ENCODE measurements at places on chromosomes 4 and X.
A peak's percentile ranks its signal among the peaks of the same experiment; 100 is the strongest.

DNA sequence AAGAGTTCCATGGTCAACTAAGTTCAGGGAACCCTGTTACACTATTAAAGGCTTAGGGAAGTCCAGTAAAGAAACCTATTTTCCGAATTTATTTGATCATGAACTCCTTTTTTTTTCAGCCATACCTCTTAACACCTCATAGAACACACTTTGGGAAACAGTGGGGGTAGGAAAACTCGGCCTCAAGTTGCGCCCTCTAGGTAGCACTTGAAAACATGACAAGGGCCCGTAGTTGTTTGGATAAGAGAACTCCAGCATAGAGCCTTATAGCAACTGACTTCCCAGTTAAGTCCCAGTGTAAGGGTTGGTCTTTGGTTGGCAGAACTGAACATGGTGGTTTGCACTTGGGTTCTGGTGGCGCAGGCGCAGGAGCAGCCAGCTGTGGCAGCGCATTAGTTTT lies 14.4 kb downstream of the OGT start:
- DNase-seq: no peak

DNA sequence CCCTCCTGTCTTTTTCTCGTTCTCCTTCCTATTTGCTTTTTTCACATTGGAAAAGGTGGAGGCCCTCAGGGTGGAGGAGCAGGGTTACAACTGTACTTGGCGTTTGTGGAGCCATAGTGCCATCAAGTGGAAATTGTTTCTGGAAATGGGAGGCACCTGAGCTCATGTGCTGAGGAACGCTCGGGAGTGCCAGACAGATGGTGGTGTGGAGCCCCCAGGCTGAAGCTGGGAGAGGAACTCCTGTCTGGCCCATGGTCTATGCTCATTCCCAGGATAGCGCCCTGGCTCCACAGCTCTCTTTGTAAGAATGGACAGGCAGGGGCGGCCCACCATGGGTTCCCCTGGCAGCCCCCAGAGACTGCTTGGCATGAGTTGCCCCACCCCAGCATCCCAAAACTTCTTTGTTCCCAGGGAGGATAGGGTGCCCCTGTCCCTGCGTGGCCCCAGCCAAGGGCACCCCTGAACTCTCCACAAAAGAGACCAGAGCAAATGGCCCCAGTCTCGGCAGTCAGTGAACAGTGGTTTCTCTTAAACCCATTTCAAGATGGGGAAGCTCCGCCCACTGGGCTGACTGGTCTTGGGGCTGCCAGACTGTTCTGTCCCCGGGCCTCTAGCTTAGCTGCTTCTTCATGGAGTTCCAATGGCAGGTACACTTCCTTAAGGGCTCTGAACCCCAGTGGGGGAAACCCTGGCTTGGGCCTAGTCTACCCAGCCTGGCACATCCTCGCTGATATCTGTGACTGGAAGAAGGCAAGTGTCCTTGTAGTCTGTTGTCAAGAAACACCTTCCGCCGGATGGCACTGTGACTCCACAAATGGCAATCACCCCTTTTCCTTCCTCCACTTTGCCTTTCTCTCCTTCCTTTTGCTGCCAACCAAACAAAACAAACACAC lies 70.1 kb downstream of the NBDY start:
- DNase-seq: no peak

DNA sequence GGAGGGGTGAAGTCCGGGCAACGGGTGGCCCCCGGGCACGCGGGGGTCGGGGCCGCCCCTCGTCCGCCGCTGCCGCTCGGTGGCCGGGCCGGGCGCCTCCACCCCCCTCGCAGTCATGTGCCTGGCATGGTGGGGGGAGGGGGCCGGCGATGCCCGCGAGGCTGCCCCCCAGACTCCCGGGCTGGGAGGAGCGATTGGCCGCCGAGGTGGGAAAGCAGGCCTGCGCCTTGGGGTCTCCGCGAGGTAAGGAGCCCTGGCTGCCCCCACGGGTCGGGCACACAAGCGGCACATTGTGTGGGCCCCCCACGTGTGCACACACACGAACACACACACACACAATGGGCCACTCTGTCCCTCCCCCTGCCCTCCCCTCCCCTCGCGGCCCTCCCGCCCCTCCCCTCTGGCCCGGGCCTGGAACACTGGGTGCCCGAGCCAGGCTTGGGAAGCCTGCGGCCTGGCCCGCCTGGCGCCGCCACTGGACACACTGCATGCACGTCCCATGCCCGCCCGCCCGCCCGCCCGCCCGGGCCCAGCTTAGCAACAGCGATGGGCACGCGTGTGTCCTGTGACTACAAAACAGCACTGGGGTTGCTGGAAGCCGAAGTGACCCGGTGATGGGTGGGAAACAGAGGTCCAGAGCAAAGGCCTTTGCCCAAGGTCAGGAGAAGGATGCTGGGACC lies 1.3 kb downstream of the SLC6A8 start:
- DNase-seq: peak; percentile 27

DNA sequence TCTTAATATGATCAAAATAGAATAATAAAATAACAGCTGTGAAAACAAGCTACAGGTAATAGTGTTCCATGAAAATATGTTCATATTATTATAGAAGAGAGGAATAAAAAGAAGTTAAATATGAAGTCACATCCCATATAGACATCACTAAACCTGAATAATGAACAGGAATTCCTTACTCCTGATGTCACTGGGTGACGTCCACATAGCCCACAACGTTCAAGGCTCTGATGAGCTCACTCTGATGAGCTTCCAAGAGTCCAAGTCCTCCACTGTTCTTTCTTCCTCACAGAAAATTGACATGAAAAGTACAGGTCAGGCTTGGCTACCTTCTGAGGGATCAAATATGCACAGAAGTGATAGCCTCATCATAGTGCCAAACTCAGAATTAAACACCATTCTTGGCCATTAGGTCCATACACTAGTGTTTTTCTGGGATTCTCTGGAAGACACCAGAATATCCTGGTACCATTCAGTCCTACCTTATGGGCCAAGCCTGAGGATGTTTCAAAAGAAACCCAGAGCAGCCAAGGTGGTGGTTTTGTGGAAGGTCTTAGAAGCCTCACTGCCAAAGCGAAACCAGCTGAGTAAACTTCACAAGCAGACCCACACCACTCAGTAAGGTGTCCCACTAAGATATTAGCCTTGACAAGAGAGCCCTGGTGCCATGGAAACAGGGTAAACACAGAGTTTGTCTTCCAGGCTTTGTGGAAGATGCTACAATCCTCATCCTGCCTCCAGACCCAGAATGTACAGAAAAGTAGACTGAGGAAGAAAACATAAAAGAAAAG lies 138.4 kb upstream of the HHIP start:
- peak; percentile 53 for DNase-seq

DNA sequence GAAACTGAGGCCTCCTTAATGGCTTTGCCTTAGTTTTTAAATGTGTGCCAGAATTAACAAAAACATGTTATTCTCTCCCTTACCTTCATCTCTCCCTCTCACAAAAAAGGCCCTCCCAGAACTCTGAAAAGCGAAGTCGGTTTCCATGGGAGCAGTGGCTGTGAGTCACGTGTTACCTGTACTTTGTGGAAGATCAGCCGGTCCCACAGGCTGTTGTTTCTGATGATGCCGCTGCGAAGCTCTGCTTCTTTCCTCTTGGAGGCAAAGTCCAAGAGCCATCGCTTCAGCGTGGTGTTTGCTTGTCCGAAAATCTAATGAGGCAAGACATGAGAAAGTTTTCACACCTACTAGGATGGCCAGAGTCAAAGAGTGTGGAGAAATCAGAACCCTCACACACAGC lies 32.5 kb upstream of the CENPU start:
- DNase-seq: no peak

DNA sequence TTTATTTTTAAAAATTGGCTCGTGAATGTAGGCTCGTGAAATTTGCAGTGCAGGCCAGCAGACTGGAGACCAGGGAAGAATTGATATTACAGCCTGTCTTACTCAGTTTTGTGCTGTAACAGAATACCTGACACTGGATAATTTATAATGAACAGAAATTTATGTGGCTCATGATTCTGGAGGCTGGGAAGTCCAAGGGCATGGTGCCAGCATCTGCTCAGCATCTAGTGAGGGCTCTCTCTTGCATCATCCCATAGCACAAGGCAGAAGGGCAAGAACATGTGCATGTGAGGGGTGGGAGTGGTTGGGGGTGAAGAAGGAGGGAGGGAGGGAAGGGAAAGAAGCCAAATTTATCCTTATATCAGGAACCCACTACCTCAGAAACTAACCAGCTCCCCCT lies 13.7 kb upstream of the CLTRN start:
- DNase-seq: no peak

GRCh38 chrX:119753001-119753400 lies 5.4 kb upstream of the SOWAHD start:
- DNase-seq: no peak

DNA sequence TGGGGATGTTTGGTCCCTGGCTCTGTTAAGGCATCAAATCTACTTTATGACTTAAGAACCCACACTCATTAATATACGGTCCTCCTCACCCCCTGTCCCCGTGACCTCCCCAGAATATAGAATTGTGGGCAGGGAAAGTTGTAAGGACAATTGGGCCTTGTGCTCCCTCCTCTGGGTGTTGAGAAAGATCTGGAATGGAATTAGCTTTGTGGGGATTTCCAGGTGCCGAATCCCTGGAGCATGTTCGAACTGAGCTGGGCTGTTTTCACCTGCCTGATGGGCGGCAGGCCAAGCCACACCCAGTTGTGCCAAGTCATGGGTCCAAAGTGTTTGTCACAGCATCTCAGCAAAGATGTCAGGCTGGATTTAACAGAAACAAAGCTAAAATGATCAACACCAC lies 349.3 kb upstream of the KLF3 start:
- no peak for DNase-seq

DNA sequence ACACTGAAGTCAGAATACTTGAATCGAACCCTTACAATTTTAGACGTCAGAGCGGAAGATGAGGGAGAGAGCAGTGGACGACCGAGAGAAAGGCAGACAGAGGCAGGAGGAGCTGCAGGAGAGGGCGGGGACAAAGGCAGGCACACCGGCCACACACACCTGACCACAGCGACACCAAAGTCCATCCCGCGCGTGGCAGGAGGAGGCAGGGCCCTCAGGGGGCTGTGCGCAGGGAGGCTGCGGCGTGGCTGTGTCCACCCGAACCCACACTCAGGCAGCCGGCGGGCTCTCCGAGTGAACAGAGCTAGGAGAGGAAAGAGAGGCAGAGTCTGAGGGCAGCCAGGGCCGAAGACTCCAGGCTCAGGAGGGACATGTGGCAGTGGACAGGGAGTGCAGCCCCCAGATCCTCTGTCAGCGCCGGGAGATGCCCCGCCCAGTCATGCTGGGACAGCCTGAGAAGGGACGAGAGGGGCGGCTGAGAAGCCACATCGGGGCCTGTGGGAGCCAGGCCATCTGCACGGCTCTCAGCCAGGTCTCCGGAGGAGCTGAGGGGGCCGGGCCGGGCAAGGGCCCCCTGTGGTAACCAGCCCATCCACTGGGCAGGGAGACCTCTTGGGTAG lies 20.1 kb downstream of the GAK start:
- no peak for DNase-seq

DNA sequence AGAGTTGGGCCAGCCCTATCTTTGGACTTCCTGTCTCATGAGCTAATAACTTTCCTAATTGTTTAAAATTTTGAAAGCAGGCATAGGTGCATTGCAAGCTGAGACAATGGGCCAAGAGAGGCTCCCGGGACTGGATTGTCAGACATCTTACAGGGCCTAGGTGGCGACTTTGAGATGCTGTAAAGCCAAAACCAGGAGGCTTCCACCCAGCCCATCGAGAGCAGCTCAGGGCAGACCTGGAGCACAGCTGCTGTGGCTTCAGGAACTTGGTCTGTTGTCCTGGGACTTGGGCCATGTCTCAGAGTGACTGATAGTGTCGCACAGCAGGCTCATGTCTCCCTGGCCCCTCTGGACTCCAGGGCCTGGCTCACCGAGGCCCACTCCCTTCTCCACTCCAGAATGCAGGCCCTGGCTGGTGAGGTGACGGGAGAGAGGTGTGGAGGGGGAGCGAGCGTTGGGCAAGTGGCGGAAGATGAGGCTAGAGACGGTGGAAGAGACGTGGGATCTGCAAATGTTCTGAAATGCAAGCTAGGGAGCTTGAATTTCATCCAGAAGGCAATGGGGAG lies 24.1 kb upstream of the MTM1 start:
- no peak for DNase-seq

GRCh38 chrX:153621949-153622598 lies 23.1 kb upstream of the CCNQ start:
- no peak for DNase-seq

- no peak for DNase-seq
Observed at GRCh38 chr4:183080372-183081115, 18.5 kb upstream of the WWC2 start.

DNA sequence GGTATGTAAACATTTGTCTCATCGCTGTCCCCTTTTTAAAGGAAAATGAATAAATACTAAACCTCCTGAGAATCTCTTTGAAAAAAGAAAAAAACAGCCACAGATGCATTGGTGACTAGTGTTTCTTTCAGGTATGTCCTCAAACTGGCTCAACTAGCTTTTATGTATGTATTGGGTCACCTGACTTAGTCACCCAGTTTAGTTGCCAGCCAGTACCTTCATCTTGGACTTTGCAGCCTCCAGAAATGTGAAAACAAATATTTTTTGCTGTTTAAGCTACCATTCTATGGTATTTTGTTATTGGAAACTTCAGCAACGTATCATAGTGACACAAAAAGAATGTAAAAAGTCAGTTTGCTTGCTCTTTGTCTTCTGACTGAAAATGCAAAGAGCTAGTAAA lies 1263.5 kb downstream of the FAM133A start:
- no peak for DNase-seq

DNA sequence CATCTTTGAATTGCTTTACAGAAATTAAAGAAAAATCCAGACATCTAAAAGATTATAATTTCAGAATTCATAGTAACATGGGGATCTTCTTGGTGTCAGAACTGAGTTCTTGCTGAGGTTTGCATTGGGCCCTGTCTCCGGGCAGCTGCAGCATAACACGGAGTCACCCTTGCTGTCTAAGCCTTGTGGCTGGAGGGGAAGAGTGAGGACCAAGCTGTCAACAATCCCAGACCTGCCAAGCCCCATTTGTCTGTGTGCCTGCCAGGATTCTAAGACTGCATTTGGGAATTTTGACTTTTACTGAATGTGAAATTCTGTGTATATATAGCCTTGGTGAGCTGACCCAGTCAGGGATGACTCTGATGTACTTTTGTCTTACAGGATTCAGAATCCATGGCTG lies 25.2 kb upstream of the NAP1L5 start:
- DNase-seq: no peak

DNA sequence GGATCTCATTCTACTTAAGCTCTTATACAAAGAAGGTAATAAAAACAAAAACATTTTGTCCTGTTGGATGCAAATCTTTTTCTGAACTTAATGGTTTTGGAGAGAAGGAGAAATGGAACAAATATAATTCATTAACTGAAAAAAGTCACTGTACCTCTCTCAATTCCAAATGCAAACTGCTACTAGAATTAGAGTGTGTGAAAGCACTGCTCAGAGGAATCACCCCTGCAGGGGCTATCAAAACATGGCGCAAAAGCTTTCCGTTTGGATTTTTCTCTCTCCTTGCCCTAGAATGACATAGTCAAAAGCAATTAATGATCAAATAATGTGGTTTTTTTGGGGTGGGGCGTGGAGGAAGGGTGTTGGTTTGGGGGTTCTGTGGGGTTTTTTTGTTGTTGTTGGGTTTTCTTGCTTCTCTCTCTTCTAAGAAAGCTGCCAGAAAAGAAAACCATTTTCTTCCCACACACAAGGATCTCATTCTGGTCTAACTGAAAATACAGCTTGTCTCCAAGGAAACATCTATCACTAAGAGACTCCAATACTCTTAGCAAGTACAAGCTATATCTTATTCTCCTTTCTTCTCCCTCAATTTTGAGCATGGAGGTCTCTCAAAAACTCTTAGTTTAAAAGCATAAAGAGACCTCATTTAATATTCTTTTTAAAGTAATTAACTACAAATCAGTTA lies 41.6 kb downstream of the USP46 start:
- peak; percentile 8 for DNase-seq

GRCh38 chr4:169869490-169869889 lies 111.7 kb upstream of the HPF1 start:
- peak; percentile 5 for DNase-seq

GRCh38 chrX:26562156-26562555 lies 346.2 kb downstream of the MAGEB5 start:
- DNase-seq: no peak
